ENCODE measurements at places on chromosomes 2 and 18. TPM values are rescaled to one million over a fixed set of nuclear protein-coding genes. Genes with fewer than 3 reads are reported as not detected.

The TRABD2A gene
- 13.8 TPM for polyA plus RNA-seq

- H3K4me1 ChIP-seq = no peaks in the 10 kb centered on the region
- DNase-seq = no peak
- no peaks in the 10 kb centered on the region for H3K27me3 ChIP-seq
- H3K27ac ChIP-seq = no peak overlapping the region
- H3K4me3 ChIP-seq = no peak overlapping the region
These were observed 34.7 kb downstream of the TPO start for GRCh38 chr2:1448009-1448408.

The CCDC74B gene
- polyA plus RNA-seq = 7.1 TPM

The PRSS56 gene
- 0.09 TPM for polyA plus RNA-seq

DNA sequence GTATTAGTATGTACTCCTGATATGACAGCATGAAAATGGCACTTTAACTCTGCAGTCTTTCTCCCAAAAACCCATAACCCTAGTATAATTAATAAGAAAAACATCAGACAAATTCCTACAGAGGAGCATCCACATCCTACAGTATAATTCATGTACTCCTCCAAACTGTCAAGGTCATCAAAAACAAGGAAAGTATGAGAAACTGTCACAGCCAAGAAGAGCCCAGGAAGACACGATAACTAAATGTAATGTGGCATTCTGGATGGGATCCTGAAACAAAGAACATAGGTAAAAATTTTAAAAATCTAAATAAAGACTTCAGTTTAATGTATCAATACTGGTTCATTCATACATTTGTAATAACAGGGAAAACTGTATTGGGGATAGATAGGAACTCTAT, 88.2 kb downstream of the SLC66A3 start:
- no peaks in the 10 kb centered on the region for H3K27me3 ChIP-seq
- DNase-seq = no peak
- no peaks in the 10 kb centered on the region for H3K36me3 ChIP-seq
- H3K27ac ChIP-seq = no peak overlapping the region
- H3K4me3 ChIP-seq = no peak overlapping the region
- no peaks in the 10 kb centered on the region for H3K4me1 ChIP-seq

The AGPS gene
- polyA plus RNA-seq = 9.6 TPM

- H3K4me1 ChIP-seq = peaks cover 16% of the 10 kb centered on the region
- DNase-seq = no peak
- peaks cover 3% of the 10 kb centered on the region for H3K36me3 ChIP-seq
These were observed 19.6 kb downstream of the B3GNT2 start for GRCh38 chr2:62215306-62216064.

- no peak overlapping the region for H3K27ac ChIP-seq
- peaks cover 13% of the 10 kb centered on the region for H3K4me1 ChIP-seq
- DNase-seq = no peak
- no peak overlapping the region for H3K4me3 ChIP-seq
- no peaks in the 10 kb centered on the region for H3K36me3 ChIP-seq
These were observed 4.4 kb downstream of the ANKRD29 start for GRCh38 chr18:23658285-23658684.

The PROKR1 gene
- 0.07 TPM for polyA plus RNA-seq

- peaks cover 7% of the 10 kb centered on the region for H3K4me1 ChIP-seq
- DNase-seq = no peak
- H3K27me3 ChIP-seq = no peaks in the 10 kb centered on the region
- H3K4me3 ChIP-seq = no peak overlapping the region
- H3K36me3 ChIP-seq = peaks cover 72% of the 10 kb centered on the region
These were observed 58.9 kb downstream of the BMP10 start for GRCh38 chr2:68812251-68812650.

All from thymus (tissue), 14 donors.